Stimulated activated CD4-positive, alpha-beta T cell treated with anti-CD3 and anti-CD28 coated beads, Interleukin-15, amount 100 ng/mL, for 48 hours (primary cell): ENCODE measurements at places on chromosomes 11 and 22.
A peak's percentile ranks its signal among the peaks of the same experiment; 100 is the strongest.

DNA sequence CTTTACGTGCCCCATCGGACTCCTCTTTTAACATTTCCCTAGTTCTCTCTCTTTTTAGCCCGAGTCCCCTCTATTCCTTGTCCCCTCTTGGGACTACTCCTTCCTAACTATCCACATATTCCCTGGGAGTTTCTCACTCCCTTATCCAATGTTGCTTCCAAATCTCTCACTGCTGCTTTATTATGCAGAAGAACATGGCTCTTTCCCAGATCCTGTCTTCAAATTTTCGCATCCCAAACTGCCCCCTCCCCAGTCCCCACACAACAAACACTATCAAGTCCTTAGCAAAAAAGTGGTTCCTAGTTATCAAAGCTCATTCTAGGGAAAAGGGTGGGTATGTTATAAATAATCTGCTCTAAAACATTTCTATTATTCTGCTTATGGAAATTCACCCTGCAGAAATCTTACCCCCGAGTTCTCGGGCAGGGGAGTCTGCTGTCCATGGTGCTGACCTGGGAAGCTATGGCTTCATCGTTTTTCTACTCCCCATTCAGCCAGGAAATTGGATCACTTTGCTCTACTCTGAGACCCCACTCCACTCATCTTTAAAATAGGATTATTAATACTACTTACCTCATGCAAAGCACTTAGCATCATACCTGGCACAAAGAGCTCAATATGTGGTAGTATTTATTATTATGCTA, 393.5 kb downstream of the BUD13 start:
- DNase-seq: no peak

- DNase-seq: no peak
Observed at GRCh38 chr11:121304759-121305158, 12.2 kb downstream of the SC5D start.

DNA sequence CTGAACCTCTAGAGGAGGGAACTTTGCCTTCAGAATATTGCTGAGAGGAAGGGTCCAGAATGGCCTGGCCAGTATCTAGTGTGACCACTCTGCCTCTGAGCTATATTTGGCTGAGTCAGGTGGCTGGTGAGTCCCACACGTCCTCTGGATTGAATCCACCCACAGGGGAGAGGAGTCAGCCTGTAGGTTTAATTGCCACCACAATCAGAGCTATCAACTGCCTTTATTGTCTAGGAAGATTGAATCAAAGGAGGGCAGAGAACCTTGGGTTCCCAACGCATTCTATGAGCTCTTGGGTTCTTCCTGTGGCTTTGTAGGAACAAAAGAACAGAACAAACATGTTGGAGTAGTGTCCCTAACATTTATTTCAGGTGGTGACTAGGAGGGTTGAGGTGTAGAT, 67.7 kb downstream of the ST3GAL4 start:
- no peak for DNase-seq

DNA sequence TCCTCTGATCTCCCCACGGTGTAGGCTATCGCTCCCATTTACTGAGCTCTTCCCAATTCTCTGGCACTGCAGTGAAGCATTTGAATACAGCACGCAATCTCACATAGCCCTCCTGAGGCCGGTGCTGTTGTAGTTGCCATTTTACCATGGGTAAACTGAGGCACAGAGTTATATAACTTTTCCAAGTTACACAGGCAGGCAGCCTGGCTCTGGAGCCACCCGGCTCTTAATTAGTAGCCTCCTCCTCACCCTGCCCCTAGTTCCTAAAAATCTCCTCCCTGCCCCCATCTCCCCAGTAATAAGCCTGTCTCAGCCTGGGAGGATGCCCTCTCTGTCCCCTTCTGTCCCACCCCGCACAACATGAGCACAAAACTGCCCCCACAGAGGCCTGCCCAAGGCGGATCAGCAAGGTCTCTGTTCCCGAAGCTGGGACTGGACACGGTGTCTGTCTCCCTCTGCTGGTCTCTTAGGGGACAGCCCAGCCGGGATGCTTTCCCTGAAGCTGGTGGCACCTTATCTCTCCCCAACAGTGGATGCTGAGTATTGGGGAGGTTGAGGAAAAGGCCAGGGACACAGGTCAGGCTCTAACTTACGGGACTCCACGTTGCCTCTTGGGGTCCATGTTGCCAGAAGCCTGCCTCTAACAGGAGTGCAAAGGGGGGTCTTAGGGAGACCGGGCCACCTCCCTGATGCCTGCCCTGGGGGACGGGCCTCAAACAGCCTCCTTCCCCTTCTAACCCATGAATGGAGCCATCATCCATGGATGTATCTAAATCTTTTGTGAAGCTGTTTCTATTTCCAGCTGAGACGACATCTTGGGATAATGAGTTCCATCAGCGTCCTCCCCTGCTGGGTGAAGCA, 9.1 kb upstream of the CLCF1 start:
- DNase-seq: peak; percentile 69

GRCh38 chr11:833849-834311, 1.1 kb downstream of the CD151 start:
- no peak for DNase-seq

GRCh38 chr11:21588754-21589153, 604.1 kb upstream of the ANO5 start:
- DNase-seq: no peak

DNA sequence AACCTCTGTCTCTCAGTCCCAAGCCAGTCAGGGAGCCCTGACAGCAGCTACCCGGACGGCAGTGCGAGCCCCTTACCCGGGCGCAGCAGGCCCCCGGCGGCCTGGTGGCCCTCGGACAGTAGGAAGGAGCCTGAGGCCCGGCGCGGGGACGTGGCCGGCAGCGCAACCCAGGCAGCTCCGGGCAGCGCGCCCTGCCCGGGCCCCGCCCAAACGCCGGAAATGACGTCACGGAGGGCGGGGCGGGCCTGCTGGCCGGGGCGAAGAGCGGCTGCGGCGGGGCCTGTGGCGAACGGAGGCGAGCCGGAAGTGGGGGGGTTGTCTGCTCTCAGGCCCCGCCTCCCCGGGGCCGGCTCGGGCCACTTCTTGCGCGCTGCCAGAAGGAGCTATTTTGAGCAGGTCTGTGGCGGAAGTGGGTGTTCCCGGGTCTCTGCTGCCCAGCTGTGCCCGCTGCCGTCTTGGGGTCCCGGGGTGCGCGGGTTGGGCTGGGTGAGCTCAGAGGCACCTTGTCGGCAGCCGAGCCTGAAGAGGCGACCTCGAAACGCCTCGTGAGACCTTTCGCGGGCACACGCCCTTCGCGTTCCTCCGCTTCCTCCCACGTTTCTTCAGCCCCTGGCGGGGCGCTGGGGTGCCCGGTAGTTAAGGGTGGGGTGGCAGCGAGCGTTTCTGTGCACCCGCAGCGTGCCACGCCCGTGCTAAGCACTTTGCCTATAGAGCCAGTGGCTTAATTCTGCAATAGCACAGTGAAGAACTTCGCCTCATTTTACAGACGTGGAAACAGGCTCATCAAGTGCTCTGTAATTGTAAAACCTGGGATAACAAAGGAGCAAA, at the start of gene C11orf24:
Gene C11orf24 (minus strand): TSS at position 193 of the 828 bp plus-strand sequence. CDS start 8,206 bp downstream, outside the sequence.
- DNase-seq: peak; percentile 92

- no peak for DNase-seq
Observed at GRCh38 chr22:44676441-44677352, 25.3 kb upstream of the PRR5 start.

GRCh38 chr22:38012604-38013072, 28.3 kb upstream of the SOX10 start:
- DNase-seq: no peak

- DNase-seq: no peak
Observed at GRCh38 chr11:129286813-129287212, 88.8 kb upstream of the BARX2 start.

- DNase-seq: no peak
Observed at GRCh38 chr11:11786234-11786633, 55.5 kb upstream of the USP47 start.

- no peak for DNase-seq
Observed at GRCh38 chr22:47919001-47919441, 1156.6 kb downstream of the TBC1D22A start.

GRCh38 chr11:87454241-87454640, 416.5 kb downstream of the TMEM135 start:
- DNase-seq: no peak

GRCh38 chr11:1647901-1648652, 18.5 kb downstream of the KRTAP5-5 start:
- DNase-seq: no peak

- no peak for DNase-seq
Observed at GRCh38 chr11:66004186-66004585, 1.9 kb downstream of the BANF1 start.

DNA sequence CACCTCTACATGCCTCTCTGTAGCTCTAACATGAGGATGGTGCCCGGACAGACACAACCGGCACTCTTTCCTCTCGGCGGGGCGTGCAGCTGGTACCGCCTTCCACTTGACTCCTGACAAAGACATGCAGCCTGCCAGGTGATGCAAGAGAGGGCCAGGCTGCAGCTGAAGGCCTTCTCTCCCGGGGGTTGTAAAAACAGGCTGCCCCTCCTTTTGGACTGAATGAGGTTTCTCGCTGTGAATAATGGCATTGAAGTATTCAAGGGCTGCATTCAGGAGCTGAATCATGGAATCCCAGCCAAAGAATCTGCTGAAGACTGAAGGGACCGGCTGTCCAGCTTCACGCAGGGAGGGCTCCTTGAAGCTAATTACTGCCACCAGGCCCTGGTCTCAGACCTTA, 110.9 kb downstream of the GALNT18 start:
- no peak for DNase-seq

GRCh38 chr11:107490836-107491235, 33.2 kb upstream of the CWF19L2 start:
- DNase-seq: no peak

DNA sequence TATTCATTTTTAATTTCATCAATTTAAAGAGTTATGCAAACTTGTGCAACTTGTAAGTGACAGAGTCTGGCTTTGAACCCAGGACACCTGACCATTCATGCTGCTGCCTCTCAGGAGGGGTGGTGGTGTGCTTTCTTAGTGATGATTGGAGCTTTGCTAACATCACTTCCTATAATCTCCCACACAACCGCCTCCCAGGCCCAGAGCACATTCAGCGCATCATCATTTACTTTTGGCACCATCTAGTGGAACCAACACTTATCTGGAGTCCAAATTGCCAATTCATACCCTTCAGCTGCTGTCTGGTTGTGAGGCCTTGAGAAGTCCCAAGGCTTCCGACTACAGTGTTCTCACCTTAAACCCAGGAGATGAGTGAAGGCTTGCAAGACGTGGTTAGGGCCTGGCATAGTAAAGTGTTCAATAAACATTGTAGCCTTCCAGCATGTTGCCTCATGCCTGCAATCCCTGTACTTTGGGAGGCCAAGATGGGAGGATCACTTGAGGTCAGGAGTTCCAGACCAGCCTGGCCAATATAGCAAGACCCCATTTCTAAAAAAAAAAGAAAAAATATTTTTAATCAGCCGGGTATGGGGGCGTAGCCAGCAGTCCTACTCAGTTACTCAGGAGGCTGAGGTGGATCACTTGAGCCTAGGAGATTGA, 1.1 kb upstream of the TTLL1 start:
- DNase-seq: peak; percentile 49

DNA sequence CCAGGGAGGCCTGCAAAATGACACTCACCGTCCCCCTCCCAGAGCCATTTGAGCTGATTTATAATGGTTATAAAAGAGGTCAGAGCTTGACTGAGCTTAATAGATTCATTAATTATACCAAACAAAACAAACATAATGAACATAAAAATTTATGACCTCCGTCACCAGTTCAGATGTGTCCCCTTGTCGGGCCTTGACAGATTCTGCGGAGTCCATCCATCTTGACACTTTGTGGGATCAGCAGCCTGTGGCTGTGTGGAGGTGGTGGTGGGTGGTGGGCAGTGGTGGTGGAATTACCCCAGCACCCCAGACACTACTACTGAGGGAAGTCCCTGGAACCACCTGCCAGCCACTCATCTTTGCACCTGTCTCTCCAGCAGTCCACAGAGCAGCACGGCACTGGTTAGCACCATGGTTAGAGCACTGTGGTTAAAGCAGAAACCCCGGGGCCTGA, 83.5 kb downstream of the DSCAML1 start:
- DNase-seq: no peak

GRCh38 chr11:130175898-130176297, 16.3 kb downstream of the ST14 start:
- no peak for DNase-seq

DNA sequence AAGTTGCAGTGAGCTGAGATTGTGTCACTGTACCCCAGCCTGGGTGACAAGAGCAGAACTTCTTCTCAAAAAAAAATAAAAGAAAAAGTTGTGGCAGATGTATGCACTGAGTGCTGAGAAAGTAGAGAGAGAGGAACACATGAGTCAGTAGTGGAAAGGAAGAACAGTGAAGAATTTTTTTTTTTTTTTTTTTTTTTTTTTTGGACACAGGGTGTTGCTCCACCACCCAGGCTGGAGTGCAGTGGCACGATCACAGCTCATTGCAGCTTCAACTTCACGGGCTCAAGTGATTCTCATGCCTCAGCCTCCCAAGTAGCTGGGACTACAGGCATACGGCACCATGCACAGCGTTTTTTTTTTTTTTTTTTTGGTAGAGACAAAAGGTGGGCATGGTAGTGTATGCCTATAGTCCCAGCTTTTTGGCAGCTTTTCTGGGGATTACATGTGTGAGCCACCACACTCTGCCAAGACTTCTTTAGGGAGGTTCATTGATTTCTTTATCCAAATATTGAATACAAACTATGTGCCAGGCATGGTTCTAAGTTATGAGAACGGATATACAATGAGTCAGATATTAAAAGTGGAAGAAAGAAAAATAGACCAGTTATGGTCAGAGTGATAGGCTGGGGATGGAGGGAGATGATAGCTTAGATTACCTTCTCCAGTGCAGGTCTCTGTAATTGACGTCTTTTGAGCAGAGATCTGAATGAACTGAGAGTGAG, 62.0 kb downstream of the YAP1 start:
- DNase-seq: no peak

GRCh38 chr11:1921574-1922141, 2.2 kb downstream of the TNNT3 start:
- no peak for DNase-seq

DNA sequence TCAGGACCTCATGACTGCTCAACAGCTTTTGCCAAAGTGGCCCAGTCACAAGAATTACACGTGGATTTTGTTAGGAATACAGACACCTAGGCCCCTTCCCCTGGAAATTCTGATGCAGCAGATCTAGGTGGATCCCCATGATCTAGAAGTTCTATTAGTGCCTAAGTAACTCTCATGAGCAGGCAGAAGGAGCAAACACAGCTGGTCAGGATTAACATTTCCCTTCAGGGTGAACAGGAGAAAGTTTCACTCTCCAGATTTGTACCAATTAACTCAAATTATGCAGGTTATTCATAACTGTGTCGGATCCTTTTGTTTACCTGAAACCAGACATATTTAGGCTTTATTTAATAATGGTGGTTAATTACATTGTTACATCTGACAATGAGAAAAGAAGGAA, 593.4 kb upstream of the ARHGAP42 start:
- no peak for DNase-seq

DNA sequence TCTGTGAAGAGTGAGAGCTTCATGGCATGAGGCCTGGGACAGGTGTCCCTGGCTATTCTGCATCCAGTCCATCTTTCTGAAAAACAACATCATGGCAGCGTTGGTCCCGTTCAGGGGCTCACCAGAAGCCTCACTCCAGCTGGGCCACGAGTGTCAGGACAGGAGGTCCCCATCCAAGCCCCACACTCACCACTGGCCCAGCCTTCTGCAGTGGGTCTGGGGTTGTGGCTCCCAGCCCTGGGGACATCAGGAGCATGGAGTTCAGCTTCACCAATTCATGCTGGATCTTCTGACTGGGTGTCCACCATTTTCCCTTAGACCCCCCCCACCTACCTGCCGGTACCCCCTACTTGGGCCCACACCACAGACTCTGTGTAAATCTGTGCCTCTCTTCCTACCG, 400.3 kb downstream of the BRD1 start:
- DNase-seq: no peak
